ENCODE measurements at places on chromosomes 6 and 20.
A peak's percentile ranks its signal among the peaks of the same experiment; 100 is the strongest.

- DNase-seq, result no peak
Measured at GRCh38 chr6:52330470-52330869, 31.5 kb upstream of the PAQR8 start.

DNA sequence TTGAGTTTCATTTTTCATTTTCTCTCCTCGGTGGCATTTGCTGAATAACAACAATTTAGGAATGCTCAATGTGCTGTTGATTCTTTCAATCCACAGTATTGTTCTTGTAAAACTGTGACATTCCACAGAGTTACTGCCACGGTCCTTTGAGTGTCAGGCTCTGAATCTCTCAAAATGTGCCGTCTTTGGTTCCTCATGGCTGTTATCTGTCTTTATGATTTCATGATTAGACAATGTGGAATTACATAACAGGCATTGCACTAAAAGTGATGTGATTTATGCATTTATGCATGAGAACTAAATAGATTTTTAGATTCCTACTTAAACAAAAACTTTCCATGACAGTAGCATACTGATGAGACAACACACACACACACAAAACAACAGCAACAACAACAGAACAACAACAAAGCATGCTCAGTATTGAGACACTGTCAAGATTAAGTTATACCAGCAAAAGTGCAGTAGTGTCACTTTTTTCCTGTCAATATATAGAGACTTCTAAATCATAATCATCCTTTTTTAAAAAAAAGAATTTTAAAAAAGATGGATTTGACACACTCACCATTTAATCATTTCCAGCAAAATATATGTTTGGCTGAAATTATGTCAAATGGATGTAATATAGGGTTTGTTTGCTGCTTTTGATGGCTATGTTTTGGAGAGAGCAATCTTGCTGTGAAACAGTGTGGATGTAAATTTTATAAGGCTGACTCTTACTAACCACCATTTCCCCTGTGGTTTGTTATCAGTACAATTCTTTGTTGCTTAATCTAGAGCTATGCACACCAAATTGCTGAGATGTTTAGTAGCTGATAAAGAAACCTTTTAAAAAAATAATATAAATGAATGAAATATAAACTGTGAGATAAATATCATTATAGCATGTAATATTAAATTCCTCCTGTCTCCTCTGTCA lies 88.1 kb downstream of the SNAP25 start:
- no peak for DNase-seq

DNA sequence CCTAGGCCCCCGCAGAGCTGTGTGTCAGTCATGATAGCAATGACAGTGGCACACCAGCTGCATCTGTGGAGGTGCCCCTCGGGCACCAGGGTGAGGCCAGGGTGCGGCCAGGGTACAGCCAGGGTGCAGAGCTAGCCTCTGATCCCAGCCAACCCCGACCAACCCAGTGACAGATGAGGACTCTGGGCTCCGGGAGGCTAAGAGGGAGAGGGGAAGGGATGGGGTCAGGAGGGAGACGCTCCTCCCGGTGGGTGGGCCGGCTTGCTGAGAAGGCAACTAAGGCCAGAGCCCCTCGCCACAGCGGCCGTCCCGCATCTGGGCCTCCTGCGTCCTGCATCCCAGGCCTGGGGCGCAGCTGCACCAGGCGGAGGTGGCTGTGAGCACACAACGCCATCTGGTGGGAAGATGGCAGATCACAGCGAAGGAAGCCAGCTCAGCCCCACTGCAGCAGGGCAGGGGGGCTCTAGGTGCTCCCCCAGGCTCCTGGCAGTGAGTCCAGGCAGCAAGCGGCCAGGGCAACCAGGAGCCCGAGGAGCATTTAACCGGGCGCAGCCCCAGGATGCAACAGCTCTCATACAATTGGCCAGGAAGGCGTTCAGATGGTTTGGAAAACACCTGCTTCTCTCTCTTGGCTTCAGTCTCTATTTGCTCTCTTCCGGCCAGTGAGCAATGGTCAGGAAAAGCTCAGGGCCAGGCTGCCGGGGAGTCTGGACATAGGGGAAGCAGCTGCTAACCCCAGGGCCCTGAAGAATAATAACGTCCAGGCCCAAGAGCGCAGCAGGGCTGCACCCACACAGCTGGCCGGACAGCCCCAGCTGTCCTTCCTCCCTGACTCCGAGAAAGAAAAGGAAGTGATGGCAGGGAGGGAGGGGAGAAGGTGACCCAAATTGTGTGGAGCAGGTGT lies 169.4 kb downstream of the TAF4 start:
- DNase-seq, result no peak

DNA sequence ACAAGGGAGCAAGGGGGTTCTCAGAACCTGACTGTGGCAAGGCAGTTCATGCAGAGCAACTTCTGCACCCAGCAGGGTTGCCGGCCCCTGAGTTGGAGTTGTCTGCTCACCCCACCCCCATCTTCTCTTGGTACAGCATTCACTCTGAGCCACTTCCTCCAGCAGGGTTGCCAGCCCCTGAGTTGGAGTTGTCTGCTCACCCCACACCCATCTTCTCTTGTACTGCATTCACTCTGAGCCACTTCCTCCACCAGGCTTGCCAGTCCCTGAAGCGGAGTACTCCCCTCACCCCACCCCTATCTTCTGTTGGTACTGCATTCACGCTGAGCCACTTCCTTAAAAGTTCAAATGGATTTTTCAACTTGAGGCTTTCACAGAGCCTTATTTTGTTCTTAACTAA lies 79.7 kb upstream of the SYNDIG1 start:
- DNase-seq, result no peak

DNA sequence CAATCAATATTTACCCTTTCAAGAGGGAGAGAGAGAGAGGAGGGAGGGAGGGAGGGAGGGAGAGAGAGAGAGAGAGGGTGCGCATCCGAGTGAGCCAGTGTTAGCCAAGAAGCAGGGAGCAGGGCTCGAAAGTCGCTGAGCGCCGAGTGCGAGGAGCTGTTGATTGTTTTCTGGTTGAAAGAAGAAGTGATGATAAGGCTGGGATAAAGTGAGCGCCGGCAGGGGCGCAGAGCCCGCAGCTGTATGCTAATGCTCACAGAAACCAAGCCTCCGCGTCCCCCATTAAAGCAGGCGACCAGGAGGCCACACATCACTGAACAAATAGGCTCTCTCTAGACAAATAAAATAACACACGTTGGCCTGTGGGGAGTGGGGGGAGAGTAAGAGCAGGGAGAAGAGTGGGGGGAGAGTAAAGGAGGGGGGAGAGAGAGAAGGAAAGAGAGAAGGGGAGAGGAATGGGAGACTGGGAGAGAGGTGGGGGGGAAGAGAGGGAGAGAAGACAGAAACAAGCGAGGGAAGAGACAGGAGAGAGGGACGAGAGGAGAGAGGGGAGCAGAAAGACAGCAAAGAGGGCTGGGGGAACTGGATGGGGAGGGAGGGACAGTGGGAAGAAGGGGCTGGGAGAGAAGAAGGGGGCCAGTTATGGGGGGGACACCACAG lies 5.0 kb upstream of the INSM1 start:
- no peak for DNase-seq

DNA sequence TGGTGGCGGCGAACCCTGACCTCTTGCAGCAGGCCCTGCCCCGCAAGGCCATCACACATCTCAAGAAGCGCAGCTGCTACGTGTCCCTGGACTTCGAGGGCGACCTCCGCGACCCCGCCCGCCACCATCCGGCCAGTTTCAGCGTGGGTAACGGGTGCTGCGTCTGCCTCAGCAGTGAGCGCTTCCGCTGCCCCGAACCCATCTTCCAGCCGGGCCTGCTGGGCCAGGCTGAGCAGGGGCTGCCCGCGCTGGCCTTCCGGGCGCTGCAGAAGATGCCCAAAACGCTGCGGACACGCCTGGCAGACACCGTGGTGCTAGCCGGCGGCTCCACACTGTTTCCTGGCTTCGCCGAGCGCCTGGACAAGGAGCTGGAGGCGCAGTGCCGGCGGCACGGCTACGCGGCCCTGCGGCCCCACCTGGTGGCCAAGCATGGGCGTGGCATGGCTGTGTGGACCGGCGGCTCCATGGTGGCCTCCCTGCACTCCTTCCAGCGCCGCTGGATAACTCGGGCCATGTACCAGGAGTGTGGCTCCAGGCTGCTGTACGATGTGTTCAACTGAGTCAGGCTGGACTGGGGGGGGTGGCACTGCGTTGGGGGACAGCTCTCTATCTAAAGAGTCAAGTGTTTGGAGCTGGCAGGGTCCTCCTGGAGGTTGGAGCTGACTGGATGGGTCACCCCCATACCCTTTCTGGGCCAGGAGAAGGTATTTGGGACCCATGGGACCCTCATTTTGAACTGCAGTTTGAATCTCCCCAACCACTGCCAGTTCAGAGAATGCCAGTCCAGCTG lies 1.1 kb downstream of the ACTL10 start:
- peak; percentile 61 for DNase-seq

DNA sequence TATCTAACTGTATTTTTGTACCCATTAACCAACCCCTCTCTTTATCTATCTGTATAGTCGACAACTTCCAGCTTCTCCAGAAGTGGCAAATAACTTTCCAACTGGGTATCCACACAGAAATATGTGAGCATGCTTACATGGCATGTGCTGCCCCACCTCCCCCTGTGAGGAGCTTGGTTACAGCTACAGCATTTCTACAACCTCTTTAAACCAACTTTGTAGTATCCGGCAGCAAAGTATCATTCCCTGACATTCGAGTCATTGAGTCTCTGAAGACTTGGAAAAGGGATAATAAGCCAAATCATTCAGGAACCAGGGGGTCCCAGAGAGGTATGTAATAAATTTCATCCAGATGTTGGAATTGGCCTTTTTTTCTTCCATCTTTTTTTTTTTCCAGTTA lies 48.2 kb upstream of the ASIP start:
- no peak for DNase-seq

DNA sequence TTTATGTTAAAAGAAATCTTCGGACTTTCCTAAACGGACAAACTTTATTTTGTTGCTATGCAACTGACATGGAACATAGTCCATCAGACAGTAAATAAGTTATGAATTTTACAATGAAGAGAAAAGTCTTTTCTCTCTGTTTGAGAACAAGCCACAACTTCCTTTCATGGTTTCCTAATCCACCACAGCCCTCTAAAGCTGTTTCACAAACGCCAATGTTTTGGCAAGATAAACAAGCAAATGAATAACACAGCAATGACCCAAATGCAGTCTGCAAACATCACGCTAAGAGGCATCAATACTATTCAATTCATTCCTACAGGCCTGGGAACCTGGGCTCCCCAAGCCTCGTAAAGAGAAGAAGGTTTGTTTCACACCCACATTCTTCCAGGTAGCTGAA lies 60.4 kb downstream of the HAO1 start:
- no peak for DNase-seq

DNA sequence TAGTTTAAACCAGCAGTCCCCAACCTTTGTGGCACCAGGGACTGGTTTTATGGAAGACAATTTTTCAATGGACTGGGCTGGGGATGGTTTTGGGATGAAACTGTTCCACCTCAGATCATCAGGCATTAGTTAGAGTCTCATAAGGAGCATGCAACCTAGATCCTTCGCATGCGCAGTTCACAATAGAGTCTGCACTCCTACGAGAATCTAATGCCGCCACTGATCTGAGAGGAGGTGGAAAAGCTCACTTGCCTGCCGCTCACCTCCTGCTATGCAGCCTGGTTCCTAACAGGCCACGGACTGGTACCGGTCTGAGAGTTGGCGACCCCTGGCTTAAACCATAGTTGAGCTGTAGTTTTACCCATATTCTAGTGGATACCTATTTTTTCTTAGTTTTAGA lies 154.6 kb downstream of the SLC35F1 start:
- no peak for DNase-seq

DNA sequence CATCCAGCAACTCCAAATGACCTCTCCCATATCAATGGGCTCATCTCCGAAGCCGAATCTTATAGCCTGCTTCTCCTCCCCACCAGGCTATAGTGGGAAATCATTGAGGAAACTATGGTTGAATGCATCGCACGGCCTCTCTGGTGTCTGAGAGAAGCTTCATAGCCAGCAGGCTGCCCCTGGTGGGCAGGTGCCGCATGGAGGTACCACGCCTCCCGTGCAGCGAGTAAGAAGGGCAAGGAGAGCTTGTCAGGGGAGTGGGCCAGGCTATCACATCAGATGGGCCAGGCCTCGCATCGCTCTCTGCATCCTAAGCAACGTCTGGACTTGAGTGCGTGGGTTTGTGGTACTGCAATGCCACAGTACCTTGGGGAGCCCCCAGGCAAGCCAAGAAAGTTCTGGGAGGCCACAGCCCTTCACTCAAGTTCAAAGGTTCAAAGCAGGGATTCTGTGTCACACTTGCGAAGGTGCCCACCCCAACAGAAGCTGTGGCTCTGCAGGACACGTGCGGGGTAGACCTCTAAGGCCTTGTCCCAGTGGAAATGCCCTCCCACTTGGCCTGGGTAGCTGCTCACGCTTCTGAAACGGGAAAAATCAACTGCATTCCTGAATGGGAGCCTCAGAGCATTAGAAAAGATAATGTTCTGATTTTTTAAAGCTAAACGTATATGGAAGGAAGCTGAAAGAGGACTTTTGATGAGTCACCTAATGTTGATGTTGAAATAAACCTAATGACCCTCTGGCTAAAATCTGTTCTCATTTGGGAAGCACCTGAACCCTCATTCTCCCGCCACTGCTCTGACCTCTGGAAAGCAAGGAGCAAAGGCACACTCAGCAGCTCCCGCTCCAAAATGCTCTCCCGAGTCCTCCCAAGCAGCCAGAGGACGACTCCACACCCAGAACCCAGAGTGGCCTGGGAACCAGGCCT lies 8.4 kb upstream of the IRF4 start:
- no peak for DNase-seq

DNA sequence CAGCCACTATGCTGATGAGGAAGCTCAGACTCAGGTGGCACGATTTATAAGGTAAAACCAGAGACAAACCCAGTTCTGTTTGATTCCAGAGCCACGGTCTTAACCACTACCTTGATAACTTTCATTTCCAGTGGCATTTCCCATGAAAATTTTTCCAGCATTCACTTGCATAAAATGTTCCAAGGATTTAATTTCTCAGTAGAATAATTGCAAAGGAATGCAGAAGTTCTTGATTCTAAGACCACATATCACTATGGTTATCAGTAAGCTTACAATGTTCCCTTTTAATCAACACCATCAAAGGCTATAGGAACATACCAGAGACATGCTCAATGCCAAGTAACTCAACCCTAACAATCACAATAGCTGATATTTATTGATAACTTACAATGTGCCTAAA lies 306.0 kb upstream of the HS3ST5 start:
- no peak for DNase-seq

- DNase-seq, result no peak
Measured at GRCh38 chr6:84457276-84457675, 229.8 kb upstream of the CEP162 start.

DNA sequence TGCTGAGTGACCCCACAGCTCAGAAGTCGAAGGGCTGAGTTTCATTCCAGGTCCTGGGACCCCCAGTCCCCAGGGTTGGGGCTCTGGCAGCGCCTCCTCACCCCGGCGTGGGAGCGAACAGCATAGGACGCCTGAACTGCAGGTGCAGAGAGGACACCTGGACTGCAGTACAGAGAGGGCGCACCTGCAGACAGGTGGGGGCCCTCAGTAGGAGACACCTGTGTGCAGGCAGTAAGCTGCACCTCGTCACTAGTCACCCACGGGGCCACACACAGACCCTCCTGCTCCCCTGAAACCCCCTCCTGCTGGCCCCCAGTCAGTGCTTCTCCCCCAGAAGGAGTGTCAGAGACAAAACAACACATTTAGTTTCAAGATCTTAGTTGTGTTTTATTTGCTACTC lies 8.6 kb upstream of the NKAIN4 start:
- no peak for DNase-seq

GRCh38 chr6:153401751-153402150 lies 270.7 kb upstream of the RGS17 start:
- DNase-seq, result no peak

GRCh38 chr6:9361749-9362148 lies 926.4 kb upstream of the SLC35B3 start:
- no peak for DNase-seq
